ENCODE measurements at places on chromosomes 4 and X.

GRCh38 chr4:54172156-54172555 is 56.9 kb upstream of the PDGFRA start:
- DNase-seq, result no peak

- no peak for DNase-seq
Observed at GRCh38 chrX:12709047-12709446, 82.2 kb upstream of the PRPS2 start.

- DNase-seq, result no peak
Observed at GRCh38 chr4:35534962-35535361, 709.4 kb downstream of the ARAP2 start.

DNA sequence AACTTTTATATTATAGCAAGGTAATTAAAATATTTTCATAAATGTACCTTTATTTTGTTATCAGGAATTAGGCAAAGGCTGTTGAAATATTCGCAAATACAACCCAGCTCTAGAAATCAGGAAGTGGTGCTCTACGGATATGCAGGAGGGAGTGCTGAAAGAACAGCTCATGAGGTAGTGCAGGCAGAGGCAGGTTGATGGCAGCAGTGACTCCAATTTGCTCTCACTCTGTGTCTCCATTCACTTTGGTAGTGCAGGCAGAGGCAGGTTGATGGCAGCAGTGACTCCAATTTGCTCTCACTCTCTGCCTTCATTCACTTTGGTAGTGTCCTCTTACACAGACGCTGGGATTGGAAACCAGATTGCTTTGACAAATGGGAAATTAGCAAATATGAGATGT is 277.9 kb downstream of the TRIML1 start:
- DNase-seq, result peak; percentile 36

DNA sequence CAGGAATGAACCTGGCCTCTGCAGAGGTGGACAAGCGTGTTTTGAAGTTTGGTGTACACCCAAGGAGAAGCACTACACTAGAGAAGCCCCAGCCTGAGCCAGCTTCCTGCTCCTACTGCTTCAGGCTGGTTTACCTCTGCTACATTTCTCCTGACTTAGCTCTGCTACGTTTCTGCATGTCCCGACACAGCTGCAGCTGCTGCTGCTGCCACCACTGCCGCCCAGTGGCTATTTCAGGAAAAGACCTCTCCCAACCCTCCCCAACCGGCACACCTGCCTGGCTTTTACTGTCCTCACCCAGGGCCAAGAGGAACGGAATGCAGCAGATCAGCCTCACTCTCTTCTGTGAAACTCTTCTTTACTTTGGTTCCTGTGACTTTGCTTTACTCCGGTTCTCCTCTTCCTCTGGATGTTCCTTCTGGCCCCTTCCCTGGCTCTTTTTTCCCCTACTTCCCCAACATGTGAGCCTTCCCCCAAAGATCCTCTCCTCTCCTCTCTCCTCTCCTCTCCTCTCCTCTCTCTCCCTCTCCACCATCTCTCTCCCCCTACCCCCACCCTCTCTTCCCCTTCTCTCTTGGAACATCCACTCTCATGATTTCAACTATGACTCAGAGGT is 3.1 kb upstream of the P2RY4 start:
- peak; percentile 92 for DNase-seq

- no peak for DNase-seq
Observed at GRCh38 chr4:80207172-80207583, 9.9 kb downstream of the PRDM8 start.

DNA sequence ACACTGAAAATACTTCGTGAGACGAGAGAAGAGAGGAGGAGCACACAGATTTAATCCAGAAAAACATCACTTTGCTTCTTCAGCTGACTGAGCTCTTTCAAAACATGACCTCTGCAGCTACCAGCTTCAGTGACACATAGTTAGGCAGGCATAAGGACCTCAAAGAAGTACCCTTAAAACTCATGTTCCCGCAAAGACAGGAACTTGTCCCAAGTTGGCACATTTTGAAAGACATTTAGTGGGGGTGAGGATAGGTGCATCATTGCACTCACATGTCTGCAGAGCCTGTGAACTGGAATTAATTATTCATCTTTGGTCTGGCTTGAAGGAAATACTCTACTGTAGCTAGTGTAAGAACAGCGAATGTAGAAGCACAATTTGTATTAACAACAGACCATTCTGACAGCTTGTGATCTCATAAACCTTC is 221.8 kb downstream of the MGST2 start:
- DNase-seq, result no peak

DNA sequence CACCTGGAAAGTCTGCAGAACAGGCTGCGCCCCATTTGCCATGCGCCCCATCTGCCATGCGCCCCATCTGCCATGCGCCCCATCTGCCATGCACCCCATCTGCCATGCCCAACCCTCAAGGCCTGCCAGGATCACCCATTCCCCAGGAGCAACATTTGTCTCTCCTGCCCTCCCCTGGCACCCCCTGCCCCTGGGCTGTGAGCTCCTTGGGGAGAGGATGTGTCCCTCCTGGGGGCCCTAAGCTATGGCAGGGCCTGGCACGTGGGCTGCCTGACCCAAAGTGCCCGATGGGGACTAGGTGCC is 82.6 kb downstream of the FAM53A start:
- no peak for DNase-seq

DNA sequence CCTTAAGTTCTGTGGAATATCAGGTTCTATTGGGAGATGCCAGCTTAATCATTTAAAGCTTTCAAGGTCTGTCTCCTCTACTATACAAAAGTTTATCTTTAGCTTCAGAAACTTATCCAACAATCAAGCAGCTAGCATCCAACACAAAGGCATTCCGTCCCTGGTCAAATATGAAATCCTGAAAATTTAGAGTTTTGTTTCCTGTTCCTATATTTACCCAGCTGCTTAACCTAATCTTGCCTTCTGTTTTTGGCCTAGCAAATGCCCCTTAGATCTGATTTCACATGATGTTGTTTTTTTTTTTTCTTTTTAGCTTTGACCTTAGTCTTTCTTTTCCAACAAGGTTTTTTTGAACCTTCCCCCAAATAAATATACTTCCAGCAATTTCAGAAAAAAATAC is 33.8 kb downstream of the FAM13A start:
- DNase-seq, result no peak

GRCh38 chr4:46505131-46505530 is 115.2 kb upstream of the GABRA2 start:
- no peak for DNase-seq

DNA sequence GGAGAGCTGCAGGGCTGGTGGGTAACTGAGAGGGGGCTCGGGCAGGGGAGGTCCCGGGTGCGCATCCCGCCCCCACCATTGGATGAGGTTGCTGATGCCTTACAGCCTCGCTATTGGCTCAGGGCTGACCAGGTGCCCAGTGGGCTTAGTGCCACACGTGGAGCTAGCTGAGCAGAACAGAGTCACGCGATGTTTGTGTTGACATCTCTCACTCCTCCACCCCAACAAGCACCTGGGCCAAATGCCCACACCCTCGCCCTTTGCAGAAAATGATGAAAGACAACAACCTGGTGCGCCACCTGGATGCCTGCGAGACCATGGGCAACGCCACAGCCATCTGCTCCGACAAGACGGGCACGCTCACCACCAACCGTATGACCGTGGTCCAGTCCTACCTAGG is 31.8 kb downstream of the ATP2B3 start:
- no peak for DNase-seq

DNA sequence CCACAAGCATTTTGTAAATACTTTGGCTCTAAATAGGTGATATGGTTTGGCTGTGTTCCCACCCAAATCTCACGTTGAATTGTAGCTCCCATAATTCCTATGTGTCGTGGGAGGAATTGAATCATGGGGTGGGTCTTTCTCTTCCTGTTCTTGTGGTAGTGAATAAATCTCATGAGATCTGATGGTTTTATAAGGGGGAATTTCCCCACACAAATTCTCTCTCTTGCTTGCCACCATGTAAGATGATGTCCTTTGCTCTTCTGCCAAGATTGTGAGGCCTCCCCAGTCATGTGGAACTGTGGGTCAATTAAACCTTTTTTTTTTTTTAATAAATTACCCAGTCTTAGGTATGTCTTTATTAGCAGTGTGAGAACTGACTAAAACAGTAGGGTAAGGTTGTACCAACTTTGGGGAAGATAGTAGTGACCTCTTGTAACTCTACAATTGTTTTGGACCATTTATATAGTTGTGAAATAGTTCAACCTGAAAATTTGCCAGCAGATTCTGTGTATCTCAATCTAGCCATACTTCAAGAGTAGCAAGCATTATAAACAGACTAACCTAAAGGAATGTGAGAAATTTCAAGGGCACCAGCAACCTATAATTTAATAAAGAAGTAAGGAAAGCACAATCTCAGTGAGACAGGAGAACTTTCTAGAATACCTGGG is 727.8 kb downstream of the GRID2 start:
- no peak for DNase-seq

GRCh38 chrX:18643243-18643642 is 28.7 kb downstream of the RS1 start:
- DNase-seq, result no peak

GRCh38 chr4:88653371-88653946 is 44.2 kb downstream of the NAP1L5 start:
- no peak for DNase-seq

DNA sequence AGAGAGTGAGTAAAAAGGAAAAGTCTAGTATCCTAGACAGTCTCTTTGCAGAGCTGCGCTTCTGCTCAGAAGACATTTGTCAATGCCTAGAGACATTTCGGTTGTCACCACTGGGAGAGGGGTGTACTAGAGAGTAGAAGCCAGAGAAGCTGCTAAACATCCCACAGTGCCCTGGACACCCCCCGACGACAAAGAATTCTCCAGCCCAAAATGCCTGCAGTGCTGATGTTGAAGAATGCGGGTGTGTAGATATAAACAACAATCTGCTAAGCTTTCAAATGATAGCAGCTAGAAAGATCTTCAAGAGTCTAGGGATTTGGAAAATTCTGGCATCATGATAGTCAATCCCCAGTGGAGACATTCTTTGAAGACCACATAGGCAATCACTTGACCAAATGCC is 90.1 kb downstream of the PALLD start:
- peak; percentile 76 for DNase-seq

- DNase-seq, result no peak
Observed at GRCh38 chr4:141467225-141467624, 169.2 kb upstream of the IL15 start.

- DNase-seq, result peak; percentile 27
Observed at GRCh38 chr4:112898357-112899141, 150.9 kb upstream of the ANK2 start.

GRCh38 chrX:153610836-153611213 is 11.9 kb upstream of the CCNQ start:
- DNase-seq, result peak; percentile 25

- DNase-seq, result no peak
Observed at GRCh38 chr4:148812101-148812500, 369.9 kb upstream of the NR3C2 start.

- no peak for DNase-seq
Observed at GRCh38 chr4:42655269-42655637, 1.7 kb downstream of the ATP8A1 start.

GRCh38 chr4:168765726-168766125 is 244.3 kb downstream of the CBR4 start:
- DNase-seq, result no peak

GRCh38 chrX:155718972-155719586 is 106.3 kb upstream of the TMLHE start:
- no peak for DNase-seq

- no peak for DNase-seq
Observed at GRCh38 chr4:21102667-21103066, 402.4 kb downstream of the PACRGL start.

- no peak for DNase-seq
Observed at GRCh38 chr4:89294573-89295269, 12.9 kb downstream of the GPRIN3 start.

DNA sequence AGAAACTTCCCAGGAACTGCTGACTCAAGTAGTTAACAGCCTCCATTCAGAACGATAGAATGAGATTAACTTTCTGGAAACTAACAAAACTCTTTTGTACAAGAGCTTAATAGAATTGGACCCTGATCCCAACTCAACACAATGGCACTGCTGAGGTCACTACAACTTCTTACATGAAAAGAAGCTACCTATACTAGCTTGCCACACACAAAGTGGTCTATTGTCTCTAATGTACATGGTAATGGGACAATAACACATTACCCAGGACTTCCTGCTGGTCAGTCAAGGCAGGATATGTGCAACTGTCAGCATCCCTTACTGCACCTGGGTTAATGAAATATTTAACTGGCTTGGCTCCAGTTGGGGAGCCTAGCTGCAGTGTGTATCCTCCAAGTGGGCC is 56.2 kb downstream of the BRCC3 start:
- DNase-seq, result no peak

DNA sequence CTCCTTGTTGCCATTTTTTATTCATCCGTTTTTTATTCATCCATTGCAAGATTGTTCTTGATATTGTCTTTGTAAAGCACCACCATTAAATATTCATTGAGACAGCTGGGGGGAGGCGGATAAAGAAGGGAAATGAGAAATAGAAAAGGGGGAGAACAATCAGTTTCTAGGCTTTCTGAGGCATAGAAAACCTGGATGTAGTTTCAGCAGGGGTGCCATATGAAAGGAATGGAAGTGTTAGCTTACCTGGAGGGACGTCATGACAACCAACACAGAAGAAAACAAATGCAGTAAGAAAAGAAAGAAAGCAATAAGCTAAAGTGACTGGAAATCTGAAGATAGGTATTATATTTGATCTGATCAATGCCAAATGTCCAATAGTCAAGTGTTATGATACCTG is 276.1 kb downstream of the GASK1B start:
- DNase-seq, result no peak

- no peak for DNase-seq
Observed at GRCh38 chr4:26261405-26261804, 59.4 kb upstream of the RBPJ start.

DNA sequence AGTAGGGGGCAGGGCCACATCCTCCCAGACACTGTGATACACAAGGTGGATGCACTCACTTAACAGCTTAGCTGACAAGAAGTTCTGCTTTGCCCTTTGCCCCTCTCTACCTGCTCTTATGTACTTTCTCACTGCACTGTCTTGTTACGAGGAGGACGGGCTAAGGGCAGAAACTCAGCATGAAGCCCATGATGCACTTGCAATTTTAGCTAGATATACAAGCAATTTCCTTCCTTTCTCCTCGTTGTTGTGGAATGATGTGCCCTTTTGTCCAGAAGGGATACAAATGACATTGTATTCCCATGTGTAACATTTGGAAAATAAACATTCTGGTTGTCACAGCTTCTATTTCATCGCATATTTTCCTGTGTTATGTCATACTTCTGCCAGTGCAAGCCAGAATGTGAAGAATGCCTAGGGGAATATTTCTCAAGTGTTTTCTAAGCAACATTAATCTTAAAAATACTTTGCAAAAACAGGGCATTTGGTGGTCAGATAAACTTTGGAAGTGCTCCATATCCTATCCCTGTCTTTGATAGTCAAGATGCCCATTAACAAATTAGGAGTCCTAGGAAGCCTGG is 47.2 kb downstream of the MAOA start:
- DNase-seq, result no peak

DNA sequence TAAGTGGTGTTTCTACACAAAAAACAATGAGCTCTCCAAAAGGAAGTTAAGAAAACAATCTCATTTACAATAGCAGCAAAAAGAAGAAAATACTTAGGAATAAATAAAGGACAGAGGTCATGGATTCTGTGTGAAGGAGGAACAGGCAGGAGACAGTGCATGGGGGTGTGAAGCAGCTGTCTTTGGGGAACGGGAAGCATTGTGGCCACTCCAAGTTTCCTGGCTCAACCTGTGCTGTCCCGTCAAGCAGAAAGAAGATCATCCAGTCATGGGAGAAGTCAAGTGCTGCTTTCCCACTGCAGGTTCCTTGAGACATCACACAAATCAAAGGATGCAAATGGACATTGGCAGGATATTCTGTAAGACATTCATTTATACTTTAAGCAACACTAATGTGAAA is 66.1 kb upstream of the MAML3 start:
- DNase-seq, result no peak

GRCh38 chr4:48698029-48698971 is 81.8 kb downstream of the FRYL start:
- DNase-seq, result no peak
